ENCODE measurements at places on chromosomes 7 and 10.

DNA sequence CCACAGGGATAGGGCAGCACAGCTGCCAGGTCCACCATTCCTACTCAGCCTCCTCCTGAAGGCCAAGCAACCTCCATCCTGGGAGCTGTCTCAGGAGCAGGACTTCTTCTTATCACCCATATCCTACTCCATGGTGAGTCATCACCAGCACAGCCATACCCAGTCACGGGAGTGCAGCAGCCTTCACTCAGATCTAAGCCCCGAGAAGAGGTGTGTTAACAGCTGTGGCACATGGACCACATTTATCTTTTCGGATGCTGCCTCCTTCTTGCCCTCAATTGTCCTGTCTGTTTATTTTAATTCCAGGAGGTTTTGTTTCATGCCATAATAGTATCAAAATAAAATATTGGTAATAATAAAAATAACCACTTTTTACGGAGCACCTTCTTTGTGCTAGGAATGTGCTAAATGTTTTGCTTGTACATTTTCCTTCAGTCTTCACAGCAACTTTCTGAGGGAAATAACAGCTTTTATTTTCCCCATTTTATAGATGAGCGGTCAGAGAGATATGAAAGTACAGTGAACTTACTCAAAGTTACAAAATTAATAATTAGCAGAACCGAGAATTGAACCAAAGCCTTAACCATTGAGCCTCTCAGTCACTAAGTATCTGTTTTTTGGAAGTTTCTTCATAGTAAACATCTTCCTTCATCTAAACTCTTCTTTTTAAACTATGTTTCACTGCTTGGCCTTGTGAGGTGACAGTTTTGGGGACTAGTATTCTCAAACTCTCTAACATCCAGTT lies 2.5 kb upstream of the KEL start:
- DNase-seq = no peak

DNA sequence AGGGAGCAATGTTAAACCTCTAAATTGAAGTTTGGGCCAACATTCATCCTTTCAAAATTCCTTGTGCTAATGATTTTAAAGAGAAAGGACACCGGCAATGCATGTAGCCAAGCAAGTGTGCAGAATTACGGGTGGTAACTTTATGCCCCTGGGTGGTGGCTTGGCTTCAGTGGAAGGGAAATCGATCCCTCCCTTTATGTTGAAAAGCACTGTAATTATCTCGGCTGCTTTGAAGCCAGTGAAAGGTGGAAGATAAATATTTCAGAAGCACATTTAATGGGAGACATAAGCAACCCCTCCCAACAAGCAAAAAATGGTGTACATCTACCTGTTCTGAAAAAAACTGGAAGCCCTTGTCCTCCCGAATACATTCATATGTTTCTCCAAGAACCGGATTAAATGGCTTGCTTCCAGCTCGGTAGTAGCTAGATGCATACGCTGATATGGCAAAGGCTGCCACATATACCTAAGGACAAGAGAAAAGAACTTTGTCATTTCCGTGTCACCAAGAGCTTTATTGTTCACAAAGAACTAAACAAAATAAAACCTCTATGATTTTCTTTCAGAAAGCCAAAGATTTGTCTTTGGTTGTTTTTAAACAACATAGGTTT lies 73.3 kb upstream of the GSDME start:
- no peak for DNase-seq

- DNase-seq = no peak
Observed at GRCh38 chr10:13449296-13449695, 79.5 kb downstream of the BEND7 start.

- peak; percentile 7 for DNase-seq
Observed at GRCh38 chr10:35335133-35336083, 901 bp upstream of the CCNY start.

DNA sequence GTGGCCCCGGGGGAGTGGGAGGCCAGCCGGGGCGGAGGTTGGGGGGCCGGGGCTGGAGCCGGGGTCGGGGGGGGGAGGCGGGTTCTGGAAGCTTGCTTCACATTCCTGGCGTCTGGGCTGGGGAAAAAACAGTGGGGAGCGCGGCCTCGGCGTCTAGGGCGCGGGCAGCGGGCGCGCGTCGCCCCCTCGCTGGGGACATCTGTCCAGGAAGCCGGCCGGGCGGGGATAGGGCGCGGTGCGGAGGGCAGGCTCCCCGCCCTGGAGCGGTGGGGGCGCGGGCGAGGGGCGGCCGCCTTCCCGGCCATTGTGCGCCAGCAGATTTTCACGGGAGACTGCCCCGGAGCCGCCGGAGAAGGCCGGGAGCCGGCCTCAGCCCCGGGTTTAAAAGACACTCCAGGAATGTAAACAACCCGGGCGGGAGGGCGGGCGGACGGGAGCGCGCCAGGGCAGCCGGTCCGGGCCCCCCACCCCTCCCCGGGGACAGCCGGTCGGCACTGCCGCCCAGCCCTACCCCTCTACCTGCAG lies 1.4 kb downstream of the ZMIZ1 start:
- no peak for DNase-seq

DNA sequence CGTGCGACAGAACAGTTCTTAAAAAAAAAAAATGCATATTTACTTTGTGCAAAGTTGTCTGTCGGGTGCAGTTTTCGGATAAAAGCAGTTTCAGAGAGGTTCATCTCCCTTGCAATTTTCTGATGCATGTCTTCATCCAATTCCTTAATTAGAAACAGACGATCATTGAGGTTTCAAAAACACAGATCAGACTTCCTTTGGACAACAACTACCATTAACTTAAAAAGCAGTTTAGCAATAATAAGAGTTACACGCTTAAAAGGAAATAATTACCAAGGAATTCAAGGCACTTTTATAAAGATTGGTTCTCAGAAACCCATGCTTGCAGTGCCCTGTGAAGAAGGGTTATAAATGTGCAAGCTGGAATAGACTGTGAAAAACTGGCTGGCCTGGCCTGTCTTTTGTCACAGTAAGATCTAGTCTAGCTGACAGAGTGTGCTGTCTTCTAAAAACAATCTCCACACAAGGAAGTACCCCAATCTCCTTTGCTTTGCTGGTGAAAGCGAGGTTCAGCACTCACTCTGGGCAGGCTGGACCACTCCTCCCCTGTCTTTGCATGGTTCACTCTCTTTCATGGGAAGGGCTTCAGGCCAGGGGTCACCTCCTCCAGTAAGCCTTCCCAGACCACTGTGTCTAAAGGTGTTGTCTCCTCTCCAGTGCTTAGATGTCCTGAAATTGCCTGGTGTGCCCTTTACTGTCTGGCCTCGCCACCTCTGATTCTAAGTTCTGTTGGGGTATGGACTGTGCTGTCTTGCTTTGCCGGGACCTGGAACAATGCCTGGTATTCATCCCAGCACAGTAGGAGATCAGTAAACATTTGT lies 34.8 kb upstream of the HNRNPH3 start:
- DNase-seq = no peak

DNA sequence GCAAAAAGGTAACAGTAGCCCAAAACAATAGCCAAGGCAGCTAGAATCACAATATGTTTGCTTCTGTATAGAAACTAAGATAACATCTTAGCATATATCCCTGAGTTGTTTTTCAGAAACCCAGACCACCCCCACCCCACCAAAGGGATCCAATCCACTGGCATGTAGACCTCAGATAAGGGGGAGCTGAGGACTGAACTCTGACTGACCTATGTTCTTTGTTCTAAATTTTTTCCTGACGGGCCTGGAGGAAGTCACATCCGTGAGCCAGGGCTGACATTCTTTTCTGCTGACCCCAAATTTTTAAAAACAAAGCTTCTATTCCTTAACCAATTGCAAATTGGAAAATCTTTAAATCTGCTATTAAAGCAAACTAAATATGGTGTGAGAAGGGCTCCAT lies 493.9 kb upstream of the IGFBP3 start:
- DNase-seq = no peak

DNA sequence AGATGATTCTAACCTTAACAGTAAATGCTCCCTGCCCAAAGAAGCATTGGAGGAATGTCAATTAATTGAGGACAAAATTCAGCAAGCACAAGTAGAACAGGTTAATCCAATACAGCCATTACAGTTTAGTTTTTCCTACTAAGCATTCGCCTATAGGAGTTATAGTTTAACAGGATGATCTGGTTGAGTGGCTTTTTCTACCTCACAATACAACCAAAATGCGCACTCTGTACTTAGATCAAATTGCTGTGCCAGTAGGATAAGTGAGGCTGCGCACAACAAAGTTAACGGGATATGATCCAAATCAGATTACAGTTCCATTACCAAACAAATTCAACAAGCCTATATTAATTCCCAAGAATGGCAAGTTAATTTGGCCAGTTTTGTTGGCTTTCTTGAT lies 117.1 kb upstream of the TRIM24 start:
- DNase-seq = no peak

GRCh38 chr10:15459218-15459617 lies 88.1 kb upstream of the FAM171A1 start:
- no peak for DNase-seq

GRCh38 chr10:89518876-89519842 lies 16.2 kb downstream of the SLC16A12 start:
- no peak for DNase-seq

GRCh38 chr10:46057038-46057437 lies 11.0 kb upstream of the MSMB start:
- no peak for DNase-seq

GRCh38 chr10:54402576-54402975 lies 398.5 kb downstream of the PCDH15 start:
- no peak for DNase-seq

DNA sequence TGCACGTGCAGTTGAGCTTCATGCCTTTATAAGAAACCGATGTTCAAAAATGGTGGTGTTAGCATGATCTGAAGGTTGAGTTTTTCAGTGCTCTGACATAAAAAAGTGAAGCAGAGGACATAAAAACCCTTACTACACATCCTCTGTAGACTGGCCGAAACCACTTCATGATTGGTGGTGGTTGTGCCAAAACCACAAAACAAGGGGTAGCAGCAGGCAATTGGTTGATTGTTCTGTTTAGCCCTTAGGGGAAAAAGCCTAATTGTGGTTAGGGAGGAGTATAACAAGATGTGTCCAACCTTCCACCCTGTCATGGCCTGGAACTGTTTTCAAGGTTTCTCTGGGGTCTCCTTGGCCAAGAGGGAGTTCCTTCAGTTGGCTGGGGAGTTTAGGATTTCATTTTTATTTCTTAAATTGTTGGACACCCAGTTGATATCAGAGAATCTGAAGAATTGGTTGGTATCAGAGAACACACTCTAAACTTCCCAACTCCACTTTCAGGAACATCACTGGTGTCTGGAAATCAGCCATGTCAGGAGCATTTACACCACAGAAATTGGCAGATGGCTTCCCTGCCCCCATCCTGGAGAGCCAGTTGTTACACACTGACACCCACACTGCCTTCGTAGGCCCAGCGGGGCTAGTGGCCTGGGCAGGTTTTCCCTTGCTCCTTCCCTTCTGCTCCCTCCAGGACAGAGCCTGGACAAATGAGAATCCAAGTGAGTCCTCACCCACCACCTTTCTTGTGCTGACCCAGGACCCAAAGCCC lies 18.8 kb downstream of the MRPS24 start:
- DNase-seq = no peak

- no peak for DNase-seq
Observed at GRCh38 chr10:89235073-89235798, 16.3 kb downstream of the LIPA start.

DNA sequence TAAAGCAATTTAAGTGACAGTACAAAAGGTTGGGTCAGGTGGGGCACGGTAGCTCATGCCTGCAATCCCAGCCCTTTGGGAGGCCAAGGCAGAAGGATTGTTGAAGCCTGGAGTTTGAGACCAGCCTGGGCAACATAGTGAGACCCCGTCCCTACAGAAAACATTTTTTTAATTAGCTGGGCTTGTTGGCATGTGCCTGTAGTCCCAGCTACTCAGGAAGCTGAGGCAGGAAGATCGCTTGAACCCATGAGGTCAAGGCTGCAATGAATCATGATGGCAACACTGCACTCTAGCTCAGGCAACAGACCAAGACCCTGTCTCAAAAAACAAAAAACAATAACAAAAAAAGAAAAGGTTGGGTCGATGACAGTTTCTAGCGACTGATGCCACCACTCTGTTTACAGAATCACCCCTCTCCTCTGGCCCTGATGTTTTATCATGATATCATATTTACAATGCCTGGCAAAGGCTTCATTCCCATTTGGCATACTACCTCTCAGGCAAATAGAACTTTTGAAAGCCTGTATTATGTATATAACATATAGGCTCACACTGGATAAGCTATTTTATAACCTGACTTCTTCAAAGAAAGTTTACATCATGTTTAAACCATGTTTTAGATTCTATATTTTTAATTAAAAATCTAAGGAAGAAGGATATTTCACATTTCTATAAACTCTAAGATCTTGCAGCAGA lies 558 bp upstream of the ABCC2 start:
- no peak for DNase-seq

- no peak for DNase-seq
Observed at GRCh38 chr7:52639126-52639525, 396.3 kb upstream of the POM121L12 start.

- no peak for DNase-seq
Observed at GRCh38 chr10:97861924-97862323, 12.3 kb downstream of the GOLGA7B start.

DNA sequence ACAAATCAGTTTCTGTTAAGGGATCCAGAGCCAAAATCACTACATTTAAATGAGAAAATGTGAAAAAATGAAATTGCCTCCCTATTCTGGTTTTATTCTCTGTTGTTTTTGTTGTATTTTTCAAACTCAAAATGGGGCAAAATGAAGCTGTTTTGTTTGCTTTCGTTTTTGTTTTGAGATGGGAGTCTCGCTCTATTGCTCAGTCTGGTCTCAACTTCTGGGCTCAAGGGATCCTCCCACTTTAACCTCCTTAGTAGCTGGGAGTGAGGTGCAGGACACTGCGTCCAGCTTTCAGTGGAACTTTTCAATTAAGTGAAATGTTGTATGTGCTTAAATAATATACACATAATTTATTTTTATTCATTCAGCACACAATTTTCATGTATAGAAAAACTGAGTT lies 205.0 kb downstream of the SORCS1 start:
- DNase-seq = no peak

DNA sequence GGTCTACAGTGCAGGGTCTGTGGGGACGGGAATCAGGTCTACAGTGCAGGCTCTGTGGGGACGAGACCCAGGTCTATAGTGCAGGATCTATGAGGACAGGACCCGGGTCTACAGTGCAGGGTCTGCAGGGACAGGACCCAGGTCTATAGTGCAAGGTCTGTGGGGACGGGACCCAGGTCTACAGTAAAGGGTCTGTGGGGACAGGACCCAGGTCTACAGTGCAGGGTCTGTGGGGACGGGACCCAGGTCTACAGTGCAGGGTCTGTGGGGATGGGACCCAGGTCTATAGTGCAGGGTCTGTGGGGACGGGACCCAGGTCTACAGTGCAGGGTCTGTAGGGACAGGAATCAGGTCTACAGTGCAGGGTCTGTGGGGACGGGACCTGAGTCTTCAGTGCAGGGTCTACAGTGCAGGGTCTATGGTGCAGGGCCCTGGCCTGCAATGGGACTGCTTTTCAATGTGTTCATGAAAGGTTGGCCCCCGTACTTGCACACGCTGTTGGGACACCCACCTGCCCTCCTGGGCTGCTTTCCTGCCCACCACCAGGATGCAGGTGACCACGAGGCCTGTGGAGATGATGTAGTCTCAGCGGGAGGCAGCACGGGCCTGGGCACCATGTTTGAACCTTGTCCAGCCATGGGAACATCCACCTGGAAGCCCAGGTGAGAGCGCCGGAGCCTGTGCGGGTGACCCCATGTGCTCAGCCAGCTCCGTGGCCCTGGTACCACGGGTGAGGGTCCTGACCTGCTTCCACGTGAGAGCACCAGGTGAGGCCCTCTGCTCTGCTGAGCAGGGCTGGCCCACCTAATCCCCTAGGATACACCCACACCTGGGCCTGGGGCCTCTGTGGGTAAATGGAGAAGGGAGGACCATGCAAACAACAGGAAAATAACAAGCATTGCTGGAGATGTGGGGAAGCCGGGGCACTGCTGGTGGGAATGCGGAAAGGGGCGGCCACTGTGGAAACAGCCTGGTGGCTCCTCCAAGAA lies 91.4 kb upstream of the DIP2C start:
- no peak for DNase-seq

- DNase-seq = no peak
Observed at GRCh38 chr10:3763852-3764625, 21.0 kb downstream of the KLF6 start.
